ENCODE measurements at places on chromosomes 11 and 22.
A peak's percentile ranks its signal among the peaks of the same experiment; 100 is the strongest.

DNA sequence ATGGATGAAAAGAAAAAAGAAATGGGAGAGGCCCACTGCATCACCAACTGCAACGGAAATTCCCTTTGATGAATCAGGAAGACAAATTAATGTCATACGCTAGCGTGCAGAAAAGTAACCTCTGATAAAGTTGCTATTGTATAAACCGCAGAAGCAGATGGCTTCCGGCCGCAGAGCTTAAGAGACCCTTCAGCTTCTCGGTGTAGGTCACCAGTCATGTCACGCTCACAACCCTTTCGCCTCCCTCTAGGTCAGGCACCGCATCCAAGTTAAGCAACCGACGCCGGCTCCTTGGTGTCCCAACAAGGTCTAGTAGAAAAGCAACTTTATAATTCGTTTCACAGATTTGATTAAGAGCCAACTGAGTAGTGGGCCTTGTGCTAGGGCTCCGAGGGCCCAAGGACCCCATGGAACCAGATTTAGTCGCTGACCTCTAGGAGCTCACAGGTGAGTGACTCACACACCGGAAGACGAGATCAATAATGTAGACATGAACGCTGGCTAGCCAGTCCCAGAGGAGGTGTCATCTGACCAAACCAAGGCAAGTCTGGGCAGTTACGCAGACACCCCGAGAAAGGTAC is 1.2 kb upstream of the ZFP91 start:
- peak; percentile 56 for DNase-seq

DNA sequence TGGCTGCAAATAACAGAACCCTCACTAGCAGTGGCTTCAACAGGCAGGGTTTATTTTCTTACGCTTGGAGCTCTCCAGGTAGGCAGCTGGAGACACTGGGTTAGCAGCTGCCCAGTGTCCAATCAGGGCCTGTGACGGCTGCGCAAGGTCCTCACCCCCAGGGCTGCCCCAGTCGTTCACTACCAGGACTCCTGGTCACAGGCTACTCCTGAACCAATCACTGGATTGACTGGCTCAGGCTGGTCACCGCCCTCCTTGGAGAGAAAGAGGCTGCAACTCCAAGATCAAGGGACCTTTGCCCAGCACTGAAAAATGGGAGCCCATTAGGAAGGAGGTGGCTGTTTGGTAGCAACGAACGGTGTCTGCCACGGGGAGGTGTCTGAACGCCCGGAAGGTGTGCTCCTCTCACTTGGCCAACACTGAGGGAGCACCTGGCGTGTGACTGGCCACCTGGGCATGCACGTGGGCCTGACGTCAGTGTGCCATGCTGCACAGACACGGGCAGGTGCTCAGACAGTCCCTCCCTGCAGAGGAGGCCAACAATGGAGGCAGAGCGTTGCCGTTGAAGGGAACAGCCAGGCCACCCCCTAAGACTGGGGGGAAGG is 5.1 kb downstream of the ARSA start:
- peak; percentile 87 for DNase-seq

- DNase-seq = no peak
Measured at GRCh38 chr11:70297341-70297740, 26.9 kb downstream of the PPFIA1 start.

GRCh38 chr11:122097419-122098001 is 18.5 kb downstream of the BLID start:
- no peak for DNase-seq

- no peak for DNase-seq
Measured at GRCh38 chr22:46491946-46492345, 45.5 kb downstream of the CELSR1 start.

GRCh38 chr11:73257342-73258103 is 14.6 kb upstream of the P2RY6 start:
- no peak for DNase-seq

DNA sequence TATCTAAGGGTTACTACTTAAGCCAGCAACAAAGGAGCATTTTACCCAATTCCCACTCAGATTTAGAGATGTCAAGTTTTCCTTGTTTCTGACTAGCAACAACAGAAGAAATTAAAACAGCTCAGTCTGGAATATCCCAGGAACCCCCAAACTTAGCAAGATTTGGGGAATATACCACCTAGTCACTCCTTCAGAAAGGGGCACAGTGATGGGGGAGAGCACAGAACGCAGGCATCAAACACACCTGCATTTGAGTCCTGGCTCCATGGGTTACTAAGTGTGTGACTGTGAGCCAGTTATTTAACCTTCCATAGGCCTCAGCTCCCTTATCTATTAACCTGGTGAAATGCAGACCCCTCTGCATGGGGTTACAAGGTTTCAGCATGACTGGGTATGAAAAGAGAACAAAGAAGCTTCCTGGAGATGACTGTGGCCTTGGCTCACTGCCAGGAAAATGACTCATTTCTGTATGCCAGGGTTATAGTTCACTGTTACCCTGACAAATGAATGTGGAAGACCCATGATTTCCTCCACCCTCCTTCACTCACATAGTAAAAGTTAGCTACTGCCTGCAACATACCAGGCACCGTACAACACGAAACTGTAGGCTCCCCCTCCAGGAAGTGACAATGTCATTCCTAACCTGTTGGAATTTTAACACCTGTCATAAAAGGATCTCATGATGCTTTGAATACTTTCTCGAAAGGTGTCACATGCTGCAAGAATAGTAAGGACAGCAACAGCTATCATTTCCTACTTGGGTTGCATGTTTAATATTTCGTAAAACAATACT is 79.6 kb downstream of the ME3 start:
- DNase-seq = peak; percentile 32

DNA sequence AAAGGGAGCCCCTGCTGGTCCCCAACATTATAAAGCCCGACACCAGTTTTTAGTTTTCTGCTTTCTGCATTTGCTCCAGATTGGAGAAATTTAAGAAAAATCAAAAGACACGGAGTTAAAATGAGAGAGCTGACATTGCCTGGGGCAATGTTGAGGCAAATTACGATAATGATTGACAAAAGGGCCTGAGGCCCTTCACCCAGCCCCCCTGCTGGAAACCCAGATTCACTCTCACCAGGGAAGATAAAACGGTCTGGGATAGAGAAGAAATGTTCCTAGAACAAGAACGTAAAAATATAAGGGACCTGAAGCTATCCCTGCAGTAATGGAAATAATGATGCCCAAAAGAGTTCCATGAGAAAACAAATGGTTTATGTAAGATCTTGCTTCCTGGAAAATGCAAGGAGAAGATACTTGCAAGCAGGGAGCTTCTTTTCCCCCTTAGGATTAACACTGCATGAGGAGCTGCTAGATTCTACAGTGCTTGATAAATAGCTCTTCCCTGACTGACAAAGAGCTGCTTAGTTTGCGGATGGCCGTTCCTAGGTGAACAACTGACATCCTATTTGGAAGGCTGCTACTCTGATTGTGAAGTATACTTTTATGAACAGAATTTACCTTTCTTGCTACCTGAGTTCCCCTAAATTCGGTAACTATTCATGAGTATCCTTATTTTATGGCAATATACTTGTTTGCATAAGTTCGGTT is 40.6 kb upstream of the GNAZ start:
- DNase-seq = no peak

GRCh38 chr11:120023120-120023519 is 114.8 kb downstream of the TRIM29 start:
- DNase-seq = no peak

DNA sequence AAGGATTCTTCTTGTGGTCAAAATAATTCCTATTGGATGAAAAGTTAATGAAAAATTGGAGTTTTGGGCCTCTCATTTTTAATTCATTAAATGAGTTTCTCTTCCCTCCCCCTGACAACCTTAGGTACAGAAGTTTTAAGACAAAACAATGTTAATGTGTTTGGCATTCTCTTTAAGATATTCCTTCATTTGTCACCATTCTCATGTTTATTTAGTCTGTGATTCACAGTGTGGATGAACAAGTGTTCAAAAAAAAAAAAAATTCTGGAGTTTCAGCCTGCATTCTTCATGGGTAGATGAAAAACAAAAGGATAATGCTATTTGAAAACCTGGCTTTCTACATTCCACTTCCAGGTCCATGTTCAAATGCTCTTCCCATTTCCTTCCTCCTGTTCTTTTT is 172.6 kb upstream of the LUZP2 start:
- DNase-seq = no peak

- DNase-seq = no peak
Measured at GRCh38 chr11:2933375-2934020, 4.3 kb upstream of the PHLDA2 start.

DNA sequence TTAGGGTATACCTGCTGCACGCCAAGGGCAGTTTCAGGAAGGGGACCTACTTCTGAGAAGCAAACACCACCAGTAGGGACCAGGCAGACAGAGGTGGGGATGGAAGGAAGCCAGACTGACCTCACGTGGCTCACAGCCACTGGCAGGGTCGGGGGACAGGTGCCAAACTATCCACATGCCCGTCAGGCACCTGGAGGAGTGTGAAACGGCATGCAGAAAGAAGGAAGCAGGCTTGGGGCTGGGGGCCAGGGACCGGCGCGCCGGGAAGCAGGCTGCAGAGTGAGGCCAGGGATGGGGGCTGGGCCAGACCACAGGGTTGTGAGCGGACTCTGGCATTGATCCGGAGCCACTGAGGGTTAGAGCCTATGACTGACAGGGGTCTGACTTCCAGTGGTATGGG is 47.5 kb downstream of the CDKN1C start:
- DNase-seq = no peak

All from NCI-H526 (cell line).